Breast epithelium (tissue), 4 donors: ENCODE measurements at places on chromosomes 12 and 14.

DNA sequence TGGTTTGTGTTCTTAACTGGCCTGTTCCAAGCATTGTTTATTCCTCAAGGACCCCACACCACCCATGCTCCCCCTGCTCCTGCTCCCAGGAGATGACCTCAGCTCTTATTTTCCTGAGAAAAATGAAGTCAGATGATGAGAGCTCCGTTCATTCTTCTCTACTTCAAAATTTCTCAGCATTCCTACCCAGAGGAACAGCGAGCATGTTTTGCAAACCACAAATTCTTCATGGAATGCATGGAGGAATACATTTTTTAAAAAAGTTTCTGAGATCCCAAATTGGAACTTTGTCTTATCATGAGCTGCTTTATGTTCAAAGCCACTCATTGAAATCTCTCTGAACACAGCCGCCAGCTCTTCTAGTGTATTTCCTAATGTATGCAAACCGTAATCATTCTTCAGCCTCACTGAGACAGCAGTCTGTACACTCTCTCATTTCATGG lies 44.9 kb downstream of the SYNE2 start:
- no peak for DNase-seq

DNA sequence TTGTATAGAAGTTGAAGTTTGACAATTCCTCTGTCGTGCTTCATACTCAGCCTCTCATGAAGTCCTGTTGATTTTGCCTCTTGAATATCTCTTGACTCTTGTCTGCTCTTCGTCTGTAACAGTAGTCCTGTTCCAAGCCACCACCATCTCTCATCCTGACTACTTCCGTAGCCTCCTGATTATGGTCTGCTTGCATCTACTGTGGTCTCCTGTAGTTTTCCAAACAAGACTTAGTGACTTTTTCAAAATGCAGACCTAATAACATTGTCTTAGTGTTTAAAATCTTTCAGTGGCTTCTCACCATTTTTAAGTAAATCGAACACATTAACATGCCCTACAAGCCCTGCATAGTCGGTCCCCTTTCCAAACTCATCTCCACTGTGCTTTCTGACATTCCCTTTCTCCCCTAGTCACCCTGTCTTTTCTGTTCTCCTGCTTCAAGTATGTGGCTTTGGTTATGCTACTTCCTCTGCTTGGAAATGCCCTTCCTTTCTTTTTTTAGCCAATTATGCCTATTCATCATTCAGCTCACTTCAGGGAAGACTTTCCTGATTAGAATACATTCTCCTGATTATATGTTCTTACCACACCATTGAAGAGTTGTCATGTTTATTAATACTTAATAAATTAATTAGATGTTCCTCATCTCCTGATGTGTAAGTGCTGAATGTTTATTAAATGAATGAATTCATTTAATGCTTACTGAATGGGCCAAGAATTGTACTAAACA lies 2.0 kb downstream of the SCYL2 start:
- DNase-seq = no peak

DNA sequence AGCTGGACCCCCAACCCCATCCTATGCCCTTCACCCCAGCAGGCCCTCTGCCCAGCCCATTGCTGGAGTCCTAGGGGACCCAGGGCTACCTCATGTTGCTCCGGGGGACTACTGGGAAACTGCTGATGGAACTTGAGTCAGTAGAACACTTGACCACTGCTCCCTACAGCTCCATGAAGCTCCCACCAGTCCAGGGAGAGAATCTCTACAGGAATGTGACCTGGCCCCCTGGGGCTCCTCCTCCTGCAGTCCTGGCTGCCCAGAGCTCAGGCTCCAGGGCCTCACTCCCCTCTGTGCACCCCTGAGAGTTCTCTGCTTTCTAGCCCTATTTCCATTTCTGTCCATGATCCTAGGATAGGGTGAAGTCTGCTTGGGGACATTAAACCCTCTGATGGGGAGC lies 10.8 kb upstream of the AQP2 start:
- peak; percentile 31 for DNase-seq

DNA sequence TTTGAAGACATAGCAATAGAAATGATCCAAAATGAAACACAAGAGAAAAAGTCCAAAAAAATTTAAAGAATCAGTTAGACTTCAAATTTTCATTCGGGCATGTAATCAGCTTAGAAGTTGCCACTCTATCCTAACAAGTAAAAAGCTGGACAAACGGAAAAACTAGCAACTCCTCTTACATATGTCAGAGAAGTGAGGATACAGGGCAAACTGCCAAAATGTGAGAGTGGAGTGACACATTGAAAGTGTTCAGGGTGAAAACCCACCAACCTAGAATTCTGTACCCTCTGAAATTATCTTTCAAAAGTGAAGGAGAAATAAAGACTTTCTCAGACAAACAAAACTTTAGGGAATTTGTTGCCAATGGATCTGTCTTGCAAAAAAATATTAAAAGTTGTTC lies 42.0 kb upstream of the CHPT1 start:
- DNase-seq = no peak

- DNase-seq = no peak
These were observed 115.2 kb downstream of the ITPR2 start for GRCh38 chr12:26717757-26718156.

DNA sequence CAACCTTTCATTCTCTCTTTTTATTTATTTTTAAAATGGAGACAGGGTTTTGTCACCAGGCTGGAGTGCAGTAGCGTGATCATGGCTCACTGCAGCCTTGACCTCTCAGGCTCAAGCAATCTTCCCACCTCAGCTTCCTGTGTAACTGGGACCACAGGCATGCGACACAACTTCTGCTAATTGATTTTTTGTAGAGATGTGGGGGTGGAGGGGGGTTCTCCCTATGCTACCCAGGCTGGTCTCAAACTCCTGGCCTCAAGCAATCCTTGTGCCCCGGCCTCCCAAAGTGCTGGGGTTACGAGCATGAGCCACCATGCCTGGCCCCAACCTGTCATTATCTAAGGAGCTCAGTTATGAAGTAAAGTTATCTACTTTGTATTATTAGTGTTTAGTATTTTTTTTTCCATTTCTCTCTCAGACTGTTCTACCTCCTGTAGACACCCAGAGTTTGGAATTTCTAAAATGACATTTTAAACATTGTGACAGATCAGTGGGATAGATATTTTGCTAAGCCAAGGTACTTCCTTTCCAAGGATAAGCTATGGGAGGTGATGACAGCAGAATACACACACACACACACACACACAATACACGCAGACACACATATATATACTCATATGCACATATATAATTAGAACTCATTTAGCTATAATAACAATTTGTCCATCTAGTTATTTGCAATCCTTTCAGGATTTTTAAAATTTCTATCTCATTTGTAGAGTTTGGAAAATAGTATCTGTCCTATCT lies 2.1 kb upstream of the USP44 start:
- no peak for DNase-seq

- no peak for DNase-seq
These were observed 299.3 kb downstream of the BCAT1 start for GRCh38 chr12:24649634-24650033.

GRCh38 chr14:23296012-23296777 lies 6.5 kb downstream of the PPP1R3E start:
- peak; percentile 18 for DNase-seq

DNA sequence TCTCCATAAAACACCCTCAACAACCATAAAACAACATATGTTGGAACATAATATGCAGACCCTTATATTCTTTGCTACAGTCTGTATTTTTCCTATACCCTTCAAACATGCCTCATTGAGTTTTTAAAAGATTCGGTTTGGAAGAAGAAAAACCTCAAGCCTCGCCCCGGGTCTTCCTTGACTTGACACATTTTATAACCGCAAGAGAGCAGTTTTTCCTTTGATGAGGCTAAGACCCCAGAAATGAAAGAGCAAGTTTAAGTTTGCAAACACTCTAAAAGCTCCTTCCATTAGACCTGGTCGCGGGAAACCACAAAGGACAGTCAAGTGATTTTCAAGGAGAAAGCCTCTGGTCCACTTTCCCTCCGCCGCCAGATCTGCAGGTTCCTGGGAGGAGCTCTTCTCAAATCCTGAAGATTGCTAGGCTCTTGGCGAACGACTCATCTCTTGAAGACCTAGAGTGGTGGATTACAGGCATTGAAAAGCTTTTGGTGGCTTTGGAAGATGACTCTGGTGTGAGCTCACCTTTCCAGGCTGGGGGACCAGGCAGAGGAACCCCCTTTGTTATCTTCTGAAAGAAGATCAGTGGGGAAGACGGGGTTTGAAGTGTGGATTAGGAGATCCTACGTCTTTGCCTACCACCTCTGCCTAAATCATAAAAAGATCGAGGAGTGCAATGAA lies at the start of gene ASCL4:
Gene ASCL4, plus strand, starts transcription at position 356 of the 681 bp plus-strand sequence. CDS start 515 bp downstream, outside the sequence.
- DNase-seq = no peak

DNA sequence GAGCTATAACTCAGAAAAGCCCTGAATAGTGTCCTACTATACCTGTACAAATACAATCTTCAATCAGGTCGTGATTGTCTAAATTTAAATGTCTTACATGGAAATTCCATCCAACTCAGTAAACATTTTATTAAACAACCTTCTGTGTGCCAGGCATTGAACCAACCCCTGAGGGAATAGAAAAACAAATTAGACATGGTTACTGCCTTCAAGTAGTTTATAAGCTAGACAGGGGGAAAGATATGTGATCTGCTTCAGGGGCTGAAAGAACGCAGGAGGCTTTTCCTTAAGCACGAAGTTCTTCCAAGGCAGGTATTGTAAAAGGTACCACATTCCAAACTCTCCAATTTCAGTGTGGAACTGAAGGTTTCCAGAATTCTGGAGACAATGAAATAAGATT lies 39.7 kb upstream of the STAB2 start:
- no peak for DNase-seq
